Activated CD4-positive, CD25-positive, alpha-beta regulatory T cell treated with anti-CD3 and anti-CD28 coated beads, Interleukin-2, amount 50 U/mL, for 24 hours (primary cell): ENCODE measurements at places on chromosomes 2 and 18.
A peak's percentile ranks its signal among the peaks of the same experiment; 100 is the strongest.

DNA sequence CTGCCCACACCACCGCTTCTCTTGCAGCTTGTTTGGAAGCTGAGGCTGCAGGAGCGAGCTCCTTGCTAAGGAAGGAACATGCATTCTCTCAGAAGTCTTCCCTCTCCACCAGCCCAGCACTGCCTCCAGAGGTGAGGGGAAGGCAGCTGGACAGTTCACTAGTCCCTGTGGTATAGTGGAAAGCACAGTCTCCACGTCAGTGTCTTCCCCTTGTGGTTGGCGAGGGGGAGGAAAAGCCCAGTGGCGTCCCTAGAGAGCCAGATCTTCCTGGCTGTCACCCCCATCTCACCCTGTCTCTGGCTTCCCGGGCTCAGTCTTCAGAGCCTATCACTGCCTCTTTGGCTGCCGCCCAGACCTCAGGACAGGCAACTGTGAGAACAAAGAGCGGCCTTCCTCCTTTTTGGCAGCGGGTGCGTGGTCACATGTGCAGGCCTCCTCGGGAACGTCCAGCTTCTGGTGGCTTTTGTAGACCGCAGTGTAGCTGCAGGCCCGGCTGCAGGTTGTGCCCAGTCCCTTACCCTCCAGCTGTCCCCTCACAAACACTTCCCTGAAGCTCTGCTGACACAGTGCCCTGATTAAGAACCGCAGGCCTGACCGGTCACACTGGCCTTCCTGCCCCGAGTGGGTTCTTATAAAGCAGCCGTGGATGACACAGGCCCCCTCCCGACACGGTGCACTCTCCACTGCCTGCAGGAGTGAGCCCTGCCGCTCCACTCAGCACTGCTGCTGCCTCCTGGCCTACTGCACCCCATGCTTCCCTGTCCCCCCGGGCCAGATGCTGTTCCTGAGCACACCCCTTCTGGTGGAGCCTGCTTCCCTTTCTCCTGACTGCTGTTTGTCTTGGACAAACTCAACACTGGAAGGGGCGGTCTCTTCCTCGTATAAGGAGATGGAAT, 90.9 kb downstream of the RNF144A start:
- no peak for ATAC-seq

DNA sequence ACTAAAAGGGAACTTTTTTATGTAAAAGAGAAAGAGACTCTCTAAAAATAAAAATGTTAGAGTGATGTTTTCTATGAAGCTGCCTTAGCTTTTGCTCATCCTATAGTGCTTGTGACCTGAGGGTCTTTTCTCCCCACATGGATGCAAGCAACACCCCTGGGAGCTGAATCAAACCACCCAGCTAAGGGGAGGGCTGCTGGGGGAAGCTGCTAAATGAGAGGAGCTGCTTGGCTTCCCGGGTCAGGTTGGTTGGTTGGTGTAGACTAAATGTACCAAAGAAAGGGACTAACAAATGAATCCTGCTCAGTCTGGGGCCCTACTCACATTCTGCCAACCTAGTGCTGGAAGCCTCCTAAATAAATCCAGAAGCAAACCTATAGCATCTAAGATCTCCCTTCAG, 35.0 kb downstream of the AFF3 start:
- ATAC-seq, result no peak

DNA sequence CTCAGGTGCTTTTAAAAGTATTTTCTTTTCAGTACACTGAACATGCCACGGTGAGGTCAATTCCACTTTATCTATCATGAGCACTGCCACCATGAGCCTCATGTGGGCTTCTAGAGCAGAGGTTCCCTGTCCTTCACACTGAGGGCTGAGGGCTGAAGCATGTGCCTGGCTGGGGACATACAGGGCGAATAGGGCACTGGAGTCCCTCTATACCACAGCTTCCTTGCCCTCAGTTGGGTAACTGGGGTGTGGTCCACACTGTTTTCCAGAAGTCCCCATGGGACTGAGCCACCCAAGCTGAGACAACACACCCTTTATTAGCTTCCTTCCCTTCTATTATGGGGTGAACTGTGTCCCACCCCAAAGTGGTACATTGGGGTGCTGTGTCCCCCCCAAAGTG, 172.2 kb upstream of the ID2 start:
- ATAC-seq, result no peak

- ATAC-seq, result no peak
Observed at GRCh38 chr18:26791676-26792075, 73.8 kb downstream of the AQP4 start.

GRCh38 chr18:48133671-48134251, 203.3 kb upstream of the SMAD2 start:
- ATAC-seq, result no peak

- no peak for ATAC-seq
Observed at GRCh38 chr2:222108497-222108896, 190.3 kb downstream of the PAX3 start.

DNA sequence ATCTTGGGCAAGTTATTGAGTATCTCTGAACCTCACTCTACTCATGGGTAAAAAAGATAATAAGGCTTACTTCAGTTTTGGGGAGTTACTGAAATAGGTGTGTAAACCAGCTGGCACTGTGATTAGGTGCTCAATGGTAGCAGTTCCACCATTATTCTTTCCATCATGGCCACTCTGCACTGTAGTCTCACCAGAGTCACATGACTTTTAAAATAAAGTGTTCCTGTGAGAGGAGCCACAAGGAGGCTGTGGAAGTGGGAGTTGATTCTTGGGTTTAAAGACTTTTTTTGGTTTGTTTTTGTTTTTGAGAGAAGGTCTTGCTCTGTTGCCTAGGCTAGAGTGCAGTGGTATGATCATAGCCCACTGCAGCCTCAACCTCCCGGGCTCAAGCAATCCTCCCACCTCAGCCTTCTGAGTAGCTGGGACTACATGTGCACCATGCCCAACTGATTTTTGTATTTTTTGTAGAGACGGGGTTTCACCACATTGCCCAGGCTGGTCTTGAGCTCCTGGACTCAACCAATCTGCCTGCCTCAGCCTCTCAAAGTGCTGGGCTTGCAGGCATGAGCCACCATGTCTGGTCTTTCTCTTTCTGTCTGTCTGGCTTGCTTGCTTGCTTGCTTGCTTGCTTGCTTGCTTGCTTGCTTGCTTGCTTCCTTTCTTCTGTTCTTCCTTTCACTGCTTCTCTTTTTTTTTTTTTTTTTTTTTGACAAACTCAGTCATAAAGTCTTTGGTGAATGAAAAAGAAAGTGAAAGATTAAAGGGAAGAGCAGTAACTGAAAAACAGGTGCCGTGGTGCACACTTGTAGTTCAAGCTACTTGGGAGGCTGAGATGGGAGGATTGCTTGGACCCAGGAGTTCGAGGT, 21.2 kb upstream of the ACVR1 start:
- peak; percentile 25 for ATAC-seq

DNA sequence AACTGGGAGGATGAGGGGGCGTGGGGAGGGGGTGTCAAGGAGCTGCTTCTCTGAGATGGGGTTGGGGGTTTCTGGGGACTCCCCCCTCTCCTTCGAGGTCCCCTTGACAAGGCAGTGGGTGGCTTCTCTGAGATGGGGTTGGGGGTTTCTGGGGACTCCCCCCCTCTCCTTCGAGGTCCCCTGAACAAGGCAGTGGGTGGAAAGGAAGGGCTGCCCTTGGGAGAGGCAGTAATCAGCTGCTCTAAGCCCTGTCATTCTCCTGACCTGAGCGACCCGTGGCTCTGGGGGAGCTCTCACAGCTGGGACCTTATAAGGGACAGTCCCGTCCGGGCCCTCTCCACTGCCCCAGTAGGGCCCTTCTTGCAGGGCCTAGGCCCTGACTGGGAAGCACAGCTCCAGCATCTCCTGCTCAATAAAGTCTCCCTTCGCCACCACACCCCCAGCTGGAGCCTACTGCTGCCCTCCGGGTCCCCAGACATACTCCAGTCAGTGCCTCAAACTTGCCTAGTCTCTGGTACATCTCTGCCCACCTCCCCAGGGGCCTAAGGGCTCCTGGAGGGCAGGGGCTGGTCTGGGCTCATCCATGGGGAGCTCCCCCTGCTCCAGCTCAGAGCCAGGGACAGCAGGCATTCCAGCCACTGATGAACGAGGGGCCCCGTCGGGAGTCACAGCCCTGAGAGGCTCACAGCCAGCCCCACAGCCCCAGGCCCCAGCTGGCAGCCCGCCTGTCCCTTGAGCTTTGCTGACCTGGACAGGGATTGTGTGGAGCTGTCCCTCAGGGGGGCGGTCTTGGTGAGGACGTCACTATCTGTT, 2.8 kb downstream of the GAREM2 start:
- no peak for ATAC-seq

GRCh38 chr18:28690100-28690499, 513.2 kb upstream of the CDH2 start:
- ATAC-seq, result no peak

- no peak for ATAC-seq
Observed at GRCh38 chr18:24954341-24954740, 397.6 kb downstream of the ZNF521 start.

- ATAC-seq, result peak; percentile 67
Observed at GRCh38 chr18:51151568-51152511, 45.6 kb downstream of the MEX3C start.

DNA sequence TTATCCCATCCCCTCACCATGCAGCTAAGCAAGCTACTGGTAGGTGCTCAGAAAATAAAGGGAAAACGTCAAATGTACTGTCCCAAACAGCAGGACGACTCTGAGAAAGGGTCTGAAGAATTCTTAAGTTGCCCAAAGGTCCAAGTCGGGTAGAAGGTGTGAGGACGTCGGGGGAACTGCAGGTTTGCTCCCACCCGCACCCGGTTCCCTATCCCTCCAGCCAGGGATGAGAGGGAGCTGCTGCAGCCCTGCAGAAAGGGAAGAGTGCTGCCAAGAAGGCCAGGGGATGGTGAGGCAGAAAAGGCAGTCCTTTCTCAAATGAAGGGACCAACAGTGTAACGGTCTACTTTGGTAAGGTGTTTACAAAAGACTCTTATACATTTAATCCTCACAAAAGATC, 6.9 kb upstream of the UCN start:
- ATAC-seq, result no peak

- peak; percentile 74 for ATAC-seq
Observed at GRCh38 chr2:214019229-214019972, 391.5 kb upstream of the VWC2L start.

- no peak for ATAC-seq
Observed at GRCh38 chr2:75587954-75588587, 27.3 kb upstream of the EVA1A start.

DNA sequence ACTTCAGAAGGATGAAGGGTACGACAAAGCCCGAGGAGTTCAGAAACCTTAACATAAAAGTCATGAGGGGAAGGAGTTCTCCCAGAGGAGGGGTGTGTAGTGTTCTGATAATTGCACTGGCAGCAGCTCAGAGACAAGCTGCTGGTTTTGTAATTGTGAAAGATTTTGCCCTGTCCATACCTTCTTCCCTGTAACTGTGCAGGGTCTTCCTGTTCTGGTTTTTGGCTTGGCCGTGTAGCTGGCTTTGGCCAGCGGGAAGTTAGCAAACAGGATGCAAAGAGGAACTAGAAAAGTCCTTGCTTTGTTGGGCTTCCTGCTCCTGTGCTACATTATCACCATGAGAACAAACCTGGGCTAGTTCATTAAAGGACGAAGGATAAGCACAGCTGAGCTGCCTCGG, 160.8 kb downstream of the LPIN1 start:
- no peak for ATAC-seq

DNA sequence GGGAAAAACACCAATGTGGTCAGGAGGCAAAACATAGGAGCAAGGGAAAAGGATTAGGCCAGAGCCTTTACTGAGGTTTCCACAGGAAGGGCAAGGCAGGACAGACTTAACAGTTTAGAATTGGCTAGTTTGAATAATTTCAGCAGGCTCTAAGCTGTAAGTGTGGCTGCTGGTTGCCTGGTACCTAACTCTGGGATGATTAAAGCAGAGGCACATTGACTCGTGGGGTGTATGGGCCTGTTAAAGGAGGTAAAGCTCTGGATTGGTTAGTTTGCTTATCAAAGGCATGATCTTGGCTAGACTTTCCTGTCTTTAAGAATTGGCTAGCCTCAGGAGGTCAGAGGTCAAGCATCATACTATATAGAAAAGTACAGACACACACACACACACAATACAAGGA, 132.6 kb downstream of the SPAG16 start:
- ATAC-seq, result no peak

- no peak for ATAC-seq
Observed at GRCh38 chr18:49582579-49582978, 20.7 kb downstream of the LIPG start.

DNA sequence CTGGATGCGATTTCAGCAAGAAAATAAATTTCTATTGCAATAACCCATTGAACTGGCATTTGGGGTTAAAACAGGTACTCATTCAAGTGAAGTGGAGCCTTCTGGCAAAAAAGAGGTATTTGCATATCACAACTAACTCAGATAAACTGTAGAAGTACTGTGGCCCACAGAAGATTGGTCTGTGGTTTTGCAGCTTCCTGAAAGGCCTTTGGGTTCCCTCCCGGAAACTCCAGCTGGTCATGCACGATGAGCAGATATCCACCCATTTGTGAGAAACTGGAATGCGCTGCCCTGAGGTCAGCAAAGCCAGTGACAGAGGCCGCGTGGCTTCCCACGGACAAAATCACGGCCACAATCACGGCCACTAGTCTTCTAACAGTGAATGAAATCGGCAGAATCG, 106.3 kb downstream of the EPHA4 start:
- no peak for ATAC-seq

GRCh38 chr2:46651363-46652099, 172.2 kb downstream of the TMEM247 start:
- no peak for ATAC-seq

DNA sequence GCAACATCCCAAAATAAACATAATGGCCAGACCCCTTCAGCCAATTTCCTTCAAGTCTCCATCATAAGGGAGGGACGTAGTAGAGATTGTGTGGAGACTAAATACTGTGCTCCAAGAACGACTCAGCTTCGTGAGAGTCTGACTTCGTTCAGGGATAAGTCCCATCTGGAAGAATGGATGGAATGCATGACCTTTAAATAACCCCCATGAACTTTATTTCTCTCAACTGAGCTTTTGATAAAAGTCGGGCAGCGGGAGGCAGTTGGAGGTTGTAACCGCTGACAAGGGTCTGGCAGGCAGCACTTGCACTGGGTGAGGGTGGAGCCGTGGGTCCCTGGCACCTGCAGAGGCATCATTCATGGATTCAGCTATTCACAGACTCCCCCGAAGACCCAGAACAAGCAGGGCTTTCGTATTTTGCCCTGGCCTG, 115.9 kb downstream of the ZFP36L2 start:
- no peak for ATAC-seq

- ATAC-seq, result no peak
Observed at GRCh38 chr18:22267697-22268096, 98.3 kb downstream of the GATA6 start.

- ATAC-seq, result no peak
Observed at GRCh38 chr18:44786688-44787087, 106.0 kb downstream of the SETBP1 start.

GRCh38 chr18:45920367-45920766, 46.8 kb downstream of the EPG5 start:
- ATAC-seq, result no peak
